Muscle of arm (tissue), 14 donors: ENCODE measurements at places on chromosomes 16 and 17.
A peak's percentile ranks its signal among the peaks of the same experiment; 100 is the strongest.

- DNase-seq, result no peak
These were observed 16.7 kb upstream of the PVALEF start for GRCh38 chr17:81148571-81148970.

- DNase-seq, result peak; percentile 45
These were observed 13.9 kb upstream of the KDM8 start for GRCh38 chr16:27189335-27189972.

DNA sequence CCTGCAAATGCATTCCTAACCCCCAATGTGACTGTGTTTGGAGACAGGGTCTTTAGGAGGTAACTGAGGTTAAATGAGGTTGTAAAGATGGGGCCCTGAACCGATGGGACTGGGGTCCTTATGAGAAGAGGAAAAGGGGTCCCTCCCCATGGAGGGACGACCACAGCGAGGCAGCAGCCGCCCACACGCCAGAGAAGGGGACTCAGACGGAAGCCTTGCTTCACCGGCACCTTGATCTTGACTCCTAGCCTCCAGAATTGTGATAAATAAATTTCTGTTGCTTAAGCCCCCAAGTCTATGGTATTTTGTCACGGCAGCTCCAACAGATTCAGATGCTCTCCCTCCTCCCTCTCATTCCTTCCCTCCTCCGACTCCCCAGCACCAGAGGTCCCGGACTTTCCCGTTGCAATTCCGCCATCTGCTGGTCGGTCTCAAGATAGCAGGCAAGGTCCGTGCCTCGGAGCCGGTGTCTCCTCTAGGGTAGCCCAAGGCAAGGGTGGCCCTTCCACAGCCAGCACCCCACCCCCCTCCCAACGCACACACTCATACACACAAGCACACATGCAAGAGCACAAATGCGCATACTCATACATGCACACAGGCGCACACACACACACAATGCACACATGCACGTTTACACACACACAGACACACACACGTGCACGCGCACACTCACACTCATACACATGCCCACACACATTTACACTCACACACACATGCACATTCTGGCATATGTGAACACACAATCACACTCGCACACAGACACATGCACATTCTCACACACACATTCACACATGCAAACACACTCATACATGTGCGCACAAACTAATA, 23.1 kb upstream of the C16orf78 start:
- DNase-seq, result peak; percentile 51

- no peak for DNase-seq
These were observed 137.5 kb downstream of the CCDC182 start for GRCh38 chr17:57607553-57608120.

GRCh38 chr16:82990155-82990554, 363.4 kb downstream of the CDH13 start:
- DNase-seq, result no peak

GRCh38 chr16:72785171-72785570, 262.8 kb downstream of the ZFHX3 start:
- peak; percentile 44 for DNase-seq

DNA sequence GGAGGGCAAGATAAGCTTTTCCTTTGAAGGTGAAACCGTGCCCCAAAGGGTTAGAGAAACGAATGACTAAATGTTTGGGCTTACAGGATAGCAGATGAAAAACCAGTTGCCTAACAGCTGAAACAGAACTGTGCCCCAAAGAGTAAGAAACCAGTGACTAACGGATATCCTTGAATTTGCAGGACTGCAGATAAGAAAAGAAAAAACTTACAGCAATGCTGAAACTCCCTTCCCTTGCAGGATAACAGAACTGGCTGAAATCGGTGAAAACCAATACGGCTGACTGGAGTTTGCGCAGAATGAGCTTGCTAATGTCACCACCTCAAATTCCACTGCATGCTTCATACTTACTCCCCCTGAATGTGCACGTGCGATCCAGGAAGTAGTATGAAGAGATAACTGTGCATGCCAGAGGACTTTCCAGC, 175.2 kb upstream of the NLRP1 start:
- no peak for DNase-seq

DNA sequence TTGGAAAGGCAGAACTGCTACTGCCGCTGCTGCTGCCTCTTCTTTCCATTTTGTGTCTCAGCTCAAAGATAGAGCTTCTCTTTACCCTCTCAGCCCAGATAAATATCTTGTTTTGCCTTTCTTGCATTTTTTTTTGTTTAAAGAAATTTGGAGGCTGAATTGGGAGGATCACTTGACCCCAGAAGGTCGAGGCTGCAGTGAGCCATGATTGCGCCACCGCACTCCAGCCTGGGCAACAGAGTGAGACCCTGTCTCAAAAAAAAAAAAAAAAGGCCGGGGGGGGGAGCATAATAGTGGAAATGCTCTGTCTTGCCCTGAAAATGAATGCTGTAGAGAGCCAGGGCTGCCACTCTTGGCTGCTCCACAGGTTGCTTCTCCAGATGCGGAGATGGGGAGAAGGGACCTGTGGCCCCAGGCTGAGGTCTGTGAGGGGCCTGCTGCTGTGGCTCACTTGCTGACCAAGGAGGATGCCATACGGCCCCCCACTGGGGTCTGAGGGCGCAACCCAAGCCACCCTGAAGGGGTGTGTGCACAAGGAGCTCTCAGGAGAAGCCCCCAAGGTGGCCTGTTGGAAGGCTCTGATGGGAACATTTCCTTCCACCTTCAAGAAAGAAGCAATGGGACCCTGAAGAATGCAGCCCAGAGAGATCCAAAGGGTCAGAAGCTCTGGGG, 21.5 kb upstream of the G6PC1 start:
- no peak for DNase-seq

- no peak for DNase-seq
These were observed 21.4 kb downstream of the ACTG1 start for GRCh38 chr17:81491181-81491581.

- DNase-seq, result no peak
These were observed 13.4 kb downstream of the EPN2 start for GRCh38 chr17:19250421-19251173.

GRCh38 chr17:39548494-39549225, 59.1 kb downstream of the NEUROD2 start:
- DNase-seq, result no peak

- no peak for DNase-seq
These were observed 8.6 kb downstream of the PLCG2 start for GRCh38 chr16:81787659-81788058.

- no peak for DNase-seq
These were observed 9.1 kb downstream of the PLCD3 start for GRCh38 chr17:45123076-45123770.

- no peak for DNase-seq
These were observed 11.6 kb upstream of the CES3 start for GRCh38 chr16:66949472-66949871.

DNA sequence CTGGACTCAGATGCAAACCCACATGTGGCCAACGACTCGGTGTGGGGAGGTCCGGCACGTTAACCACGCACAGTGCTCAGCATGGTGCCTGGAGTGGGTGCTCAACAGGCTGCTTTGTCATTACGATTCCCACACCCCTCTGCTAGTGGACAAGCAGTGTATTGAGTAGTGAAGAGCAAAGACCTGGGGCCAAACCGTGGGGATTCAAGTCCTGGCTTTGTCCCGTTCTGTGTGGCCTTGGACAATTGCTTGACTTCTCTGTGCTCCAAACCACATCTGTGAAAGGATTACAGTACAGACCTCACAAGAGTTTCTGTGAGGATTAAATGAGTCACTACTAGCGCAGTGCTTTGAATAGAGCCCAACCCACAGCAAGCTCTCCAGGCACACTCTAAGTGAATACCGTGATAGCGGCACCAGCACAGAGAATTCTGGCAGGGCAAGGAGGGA, 33.8 kb downstream of the TRPV2 start:
- no peak for DNase-seq

DNA sequence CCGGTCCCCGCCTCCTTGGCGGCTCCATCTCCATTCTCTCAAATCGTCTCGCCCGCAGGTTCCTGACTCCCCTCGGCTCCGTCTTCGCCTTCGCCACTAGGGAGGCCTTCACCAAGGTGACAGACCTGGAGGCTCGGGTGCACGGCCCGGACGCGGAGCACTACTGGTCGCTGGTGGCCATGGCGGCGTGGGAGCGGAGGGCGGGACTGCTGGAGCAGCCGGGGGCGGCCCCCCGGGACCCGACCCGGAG, 862 bp downstream of the GLTPD2 start:
- no peak for DNase-seq

- DNase-seq, result no peak
These were observed 23.9 kb upstream of the RPL38 start for GRCh38 chr17:74179576-74179975.

DNA sequence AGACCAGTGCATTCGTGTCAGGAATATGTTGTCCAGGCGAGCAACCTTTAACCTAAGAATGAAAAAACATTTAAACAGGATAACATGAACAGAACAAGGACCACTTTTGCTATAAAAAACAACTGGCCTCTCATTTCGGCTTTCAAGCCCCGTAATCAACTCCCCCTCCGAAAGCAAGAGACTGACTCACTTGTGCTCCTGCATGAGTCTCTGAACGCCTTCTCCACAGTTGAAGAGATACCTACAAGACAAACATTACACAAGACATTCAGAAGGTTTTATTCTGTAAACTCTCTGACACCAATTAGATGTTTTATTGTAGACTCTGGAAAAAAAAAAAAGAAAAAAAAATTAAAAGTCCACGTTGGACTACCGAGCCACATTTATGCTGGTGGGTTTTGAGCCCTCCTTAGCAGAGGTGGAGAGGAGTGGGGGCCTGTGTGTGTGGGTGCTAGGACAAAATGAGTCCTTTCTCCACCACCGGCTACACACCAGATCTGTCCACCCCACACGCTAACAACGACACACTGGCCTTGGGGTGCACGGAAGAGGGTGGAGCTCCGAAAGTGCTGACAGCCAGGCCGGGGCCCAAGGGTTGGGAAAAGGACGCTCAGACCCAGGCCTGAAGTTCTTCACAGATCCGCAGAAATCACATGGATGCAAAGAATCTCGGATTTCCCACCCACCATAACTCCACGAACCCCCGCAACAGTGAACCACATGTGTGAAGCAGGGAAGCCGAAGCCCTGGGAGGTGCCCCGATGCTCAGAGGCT, 759 bp downstream of the ELAC2 start:
- no peak for DNase-seq

DNA sequence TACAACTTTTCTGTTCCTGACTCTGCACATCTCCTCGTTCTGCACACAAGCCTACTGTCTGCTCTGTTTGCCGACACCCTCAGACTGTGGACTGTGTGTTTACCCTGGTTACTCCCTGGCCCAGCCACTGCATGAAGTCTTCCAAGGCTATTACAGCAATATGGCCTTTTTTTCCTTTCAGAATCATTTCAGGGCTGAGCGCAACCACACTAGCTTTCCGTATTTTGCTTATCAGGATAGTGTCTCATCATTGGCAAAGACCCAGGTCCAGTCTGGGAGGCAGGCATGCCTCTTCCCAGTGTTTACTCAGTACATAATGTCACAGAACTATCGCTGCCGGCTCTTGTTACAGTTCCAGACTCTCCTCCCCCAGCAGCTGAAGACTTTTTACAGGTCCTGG, 10.1 kb downstream of the DNAH9 start:
- DNase-seq, result peak; percentile 69

GRCh38 chr17:74234486-74234885, 21.1 kb downstream of the TTYH2 start:
- DNase-seq, result no peak

GRCh38 chr16:52741351-52741750, 194.4 kb upstream of the TOX3 start:
- no peak for DNase-seq

DNA sequence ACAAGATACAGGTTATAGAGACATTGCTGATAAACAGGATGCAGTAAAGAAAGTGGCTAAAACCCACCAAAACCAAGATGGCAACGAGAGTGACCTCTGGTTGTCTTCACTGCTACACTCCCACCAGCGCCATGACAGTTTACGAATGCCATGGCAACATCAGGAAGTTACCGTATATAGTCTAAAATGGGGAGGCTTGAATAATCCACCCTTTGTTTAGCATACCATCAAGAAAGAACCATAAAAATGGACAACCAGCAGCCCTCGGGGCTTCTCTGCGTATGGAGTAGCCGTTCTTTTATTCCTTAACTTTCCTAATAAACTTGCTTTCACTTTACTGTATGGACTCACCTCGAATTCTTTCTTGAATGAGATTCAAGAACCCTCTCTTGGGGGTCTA, 21.7 kb upstream of the CDH13 start:
- DNase-seq, result no peak

DNA sequence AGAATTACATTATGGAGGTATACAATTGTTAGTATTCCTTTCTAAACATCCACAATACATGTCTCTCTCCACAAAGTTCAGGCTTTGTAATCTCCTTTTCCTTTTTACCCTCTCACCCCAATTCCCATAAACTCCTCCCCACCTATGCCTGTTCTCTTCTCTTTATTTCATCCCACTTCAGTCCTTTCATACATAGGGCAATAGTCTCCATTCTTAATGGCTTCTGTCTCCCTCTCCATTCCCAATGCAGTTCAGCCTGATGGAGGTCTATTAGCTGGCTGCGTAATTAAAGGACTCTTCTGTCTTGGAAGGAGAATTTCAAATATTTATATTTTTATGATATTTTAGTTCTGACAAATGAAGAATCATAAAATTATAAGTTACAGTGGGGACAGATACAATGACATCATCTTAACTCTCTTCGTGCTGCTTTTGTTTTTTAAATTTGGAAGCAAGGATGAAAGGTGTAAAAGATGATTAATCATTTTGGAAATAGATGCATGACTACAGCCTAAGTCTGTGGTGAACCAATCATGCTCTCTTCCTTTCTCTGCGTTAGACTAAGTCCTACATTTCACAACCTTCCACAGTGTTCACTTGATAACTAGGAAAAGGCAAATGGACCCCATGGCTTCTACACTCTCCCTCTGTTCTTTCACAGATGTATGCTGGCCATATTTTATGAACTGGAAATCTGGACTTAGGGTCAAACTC, 11.2 kb upstream of the FAM20A start:
- DNase-seq, result no peak

DNA sequence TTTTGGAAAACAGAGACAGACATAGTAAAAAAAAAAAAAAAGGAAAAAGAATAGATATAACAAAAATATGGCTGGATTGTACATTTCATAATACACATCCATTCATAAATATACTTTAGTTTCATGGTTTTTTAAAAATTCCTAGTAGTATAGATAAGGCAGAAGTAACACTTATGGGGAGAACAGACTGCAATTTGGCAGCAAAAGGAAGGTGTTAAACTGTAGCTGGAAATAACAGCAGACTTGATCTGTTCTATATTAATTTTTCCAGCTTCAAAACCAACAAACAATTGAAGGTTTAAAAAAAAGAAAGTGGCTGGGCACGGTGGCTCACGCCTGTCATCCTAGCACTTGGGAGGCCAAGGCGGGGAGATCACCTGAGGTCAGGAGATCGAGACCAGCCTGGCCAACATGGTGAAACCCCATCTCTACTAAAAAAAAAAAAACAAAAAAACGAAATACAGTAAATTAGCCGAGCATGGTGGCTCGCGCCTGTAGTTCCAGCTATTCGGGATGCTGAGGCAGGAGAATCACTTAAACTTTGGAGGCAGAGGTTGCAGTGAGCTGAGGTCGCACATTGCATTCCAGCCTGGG, 191.8 kb downstream of the SPECC1 start:
- DNase-seq, result no peak

GRCh38 chr17:40069751-40070708, 7.3 kb downstream of the THRA start:
- DNase-seq, result no peak

- no peak for DNase-seq
These were observed 1.1 kb downstream of the DHRS11 start for GRCh38 chr17:36592716-36593321.

GRCh38 chr16:78745108-78746019, 645.9 kb downstream of the WWOX start:
- DNase-seq, result peak; percentile 69

GRCh38 chr17:68460146-68460545, 2.9 kb upstream of the WIPI1 start:
- no peak for DNase-seq
